GOT3 (cell line): ENCODE measurements at places on chromosomes 11 and 22.

DNA sequence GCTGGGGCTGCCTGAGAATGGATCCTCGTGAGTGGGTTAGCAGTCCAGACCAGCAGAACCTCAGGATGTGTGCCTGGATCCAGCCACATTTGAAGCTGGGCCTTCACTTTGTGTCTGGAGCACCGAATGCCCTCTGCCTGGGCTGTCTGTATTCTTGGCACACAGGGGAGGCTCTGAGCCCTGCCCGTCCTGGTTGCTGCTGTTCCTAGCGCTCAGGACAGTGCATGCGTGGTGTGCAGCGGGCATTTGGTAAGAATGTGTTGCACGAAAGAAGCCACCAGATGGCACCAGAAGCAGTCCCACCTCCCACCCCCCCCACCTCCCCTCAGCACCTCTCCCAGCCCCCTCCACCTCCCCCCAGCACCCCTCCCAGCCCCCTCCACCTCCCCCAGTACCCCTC is 4.1 kb upstream of the MAPK11 start:
- no peak for DNase-seq

GRCh38 chr22:17865183-17866055 is 91.2 kb upstream of the BID start:
- DNase-seq, result no peak

DNA sequence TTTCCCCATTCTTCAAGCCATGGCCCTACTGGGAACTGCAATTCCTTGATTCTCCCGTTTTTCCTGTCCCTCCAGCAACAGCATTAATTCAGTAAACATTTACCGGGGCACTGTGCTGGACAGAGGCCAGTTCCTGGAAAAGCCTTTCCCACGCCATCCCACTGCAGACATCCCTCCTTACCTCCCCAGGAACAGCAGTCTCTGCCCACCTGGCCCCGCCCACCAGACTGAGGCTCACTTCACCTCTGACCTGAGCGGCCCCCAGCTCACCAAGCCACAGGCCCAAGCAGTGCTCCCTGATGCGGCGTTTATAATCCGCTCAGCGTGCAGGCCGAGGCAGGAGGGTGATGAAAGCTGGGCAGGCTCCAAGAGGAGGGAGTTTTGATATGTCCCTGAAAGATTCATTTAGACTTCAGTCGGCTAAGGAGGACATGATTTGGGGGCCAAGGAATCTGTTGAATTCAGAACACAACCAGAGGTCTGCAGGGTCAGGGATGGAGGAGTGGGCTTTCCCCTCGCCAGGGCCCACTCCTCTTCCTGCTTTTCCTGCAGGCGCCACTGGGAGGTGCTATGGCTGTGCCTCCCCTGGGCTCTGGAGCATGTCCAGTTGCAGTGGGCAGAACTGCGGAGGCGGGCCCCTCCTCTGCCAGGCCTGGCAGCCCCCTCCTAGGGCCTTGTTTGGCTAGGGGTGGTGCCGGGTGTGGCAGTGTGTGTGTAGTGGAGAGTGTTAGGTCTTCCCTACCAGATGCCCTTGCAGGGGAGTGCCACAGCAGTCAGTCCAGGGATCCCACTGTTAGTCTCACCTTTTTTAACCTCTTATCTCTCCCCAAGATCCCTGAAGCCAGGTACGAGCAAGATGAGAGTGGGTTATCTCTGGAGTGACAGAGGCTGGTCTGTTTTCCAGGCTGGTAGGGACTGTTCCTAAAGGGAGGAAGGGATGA is 1.4 kb upstream of the TAGLN start:
- no peak for DNase-seq

DNA sequence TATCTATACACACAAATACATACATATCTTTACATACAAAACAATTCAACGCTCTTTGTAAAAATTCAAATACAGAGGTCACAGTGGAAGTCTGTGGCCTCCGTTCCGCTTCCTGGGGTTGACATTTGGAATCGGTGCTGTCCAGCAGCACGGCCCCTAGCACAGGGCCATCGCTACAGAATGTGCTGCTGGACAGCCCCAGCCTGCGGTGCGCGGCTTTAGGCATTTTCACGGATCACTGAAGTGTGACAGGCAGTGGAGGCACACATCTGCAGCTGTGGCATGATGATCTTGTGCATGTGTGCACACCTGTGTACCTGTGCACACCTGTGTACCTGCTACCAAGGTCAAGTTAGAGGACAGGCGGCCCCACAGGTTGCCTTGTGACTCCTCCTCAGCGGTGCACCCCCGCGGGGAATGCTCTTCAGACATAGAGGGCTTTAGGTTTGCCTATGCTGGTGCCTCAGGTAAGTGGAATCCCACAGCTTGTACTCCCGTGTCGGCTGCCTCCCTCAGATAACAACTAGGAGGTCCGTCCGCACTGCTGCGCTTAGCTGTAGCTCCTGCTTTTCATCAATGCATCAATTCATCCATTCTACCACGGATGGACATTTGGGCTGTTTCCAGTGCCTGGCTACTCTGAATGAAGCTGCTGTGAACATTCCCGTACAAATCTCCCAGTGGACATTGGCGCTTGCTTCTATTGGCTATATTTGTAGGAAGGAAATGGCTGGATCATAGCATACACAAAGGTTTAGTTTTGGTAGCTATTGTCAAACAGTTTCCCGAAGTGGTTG is 29.9 kb downstream of the GAL start:
- DNase-seq, result no peak

DNA sequence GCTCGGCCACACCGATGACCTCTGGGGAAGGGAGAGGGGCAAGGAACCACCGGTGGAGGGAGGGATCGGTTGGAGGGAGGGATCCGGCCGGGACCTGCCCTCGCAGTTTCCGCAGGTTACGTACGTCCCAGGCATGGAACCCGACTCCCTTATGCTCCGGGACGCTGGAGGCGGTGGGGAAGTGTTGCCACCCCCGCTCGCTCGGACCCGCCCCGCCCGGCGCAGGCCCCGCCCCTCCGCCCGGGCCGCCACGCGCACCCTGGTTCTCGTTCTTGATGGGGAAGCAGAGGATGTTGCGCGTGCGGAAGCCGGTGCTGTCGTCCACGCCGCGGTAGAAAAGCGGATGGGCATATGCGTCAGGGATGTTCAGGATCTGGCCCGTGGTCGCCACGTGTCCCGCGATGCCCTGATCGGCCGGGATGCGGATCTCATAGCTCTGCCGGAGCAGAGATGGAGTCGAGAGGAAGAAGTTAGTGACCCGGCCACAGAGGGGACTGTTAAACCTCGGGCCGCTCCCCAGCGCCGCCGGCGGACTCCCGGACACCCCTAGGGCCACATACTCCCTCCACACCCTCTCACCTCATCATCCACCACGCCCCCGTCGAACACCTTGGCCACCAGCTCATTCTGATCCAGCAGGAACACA is 89.8 kb downstream of the PDE2A start:
- no peak for DNase-seq

DNA sequence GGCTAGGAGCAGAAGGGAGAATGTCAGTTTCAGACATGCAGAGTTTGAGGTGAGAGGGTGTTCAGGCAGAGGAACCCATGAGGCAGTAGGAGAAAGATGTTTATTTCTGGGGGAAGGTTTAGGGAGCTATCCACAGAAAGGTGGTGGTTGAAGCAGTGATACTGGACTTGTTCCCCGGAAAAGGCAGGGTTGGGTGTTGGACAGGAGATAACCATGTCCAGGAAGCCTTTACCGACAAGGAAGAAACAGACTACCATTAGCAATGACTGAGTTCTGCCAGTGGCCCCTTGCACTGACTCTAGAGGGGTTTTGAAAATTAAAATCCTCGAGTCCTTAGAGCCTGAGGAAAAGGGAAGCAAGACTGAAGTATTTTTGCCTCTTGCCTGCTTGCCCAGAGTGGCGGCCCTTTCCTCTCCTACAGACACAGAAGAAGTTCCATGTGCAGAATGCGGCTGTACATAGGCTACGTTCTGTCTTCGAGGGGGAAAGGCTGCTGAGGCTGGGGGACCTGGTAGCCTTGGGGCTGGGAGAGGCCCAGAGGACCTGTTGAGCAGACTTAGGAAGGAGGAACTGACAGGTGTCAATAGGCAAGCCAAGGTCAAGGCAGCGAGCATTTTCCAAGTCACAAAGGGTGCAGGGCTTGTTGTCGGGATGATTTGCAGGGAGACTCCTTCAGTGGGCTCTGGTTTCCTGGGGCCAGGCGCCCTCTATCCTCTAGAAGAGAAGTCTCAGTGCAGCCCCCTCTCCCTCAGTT is 146.7 kb downstream of the LDLRAD3 start:
- DNase-seq, result no peak

- no peak for DNase-seq
Measured at GRCh38 chr11:67098799-67099429, 20.1 kb upstream of the KDM2A start.

DNA sequence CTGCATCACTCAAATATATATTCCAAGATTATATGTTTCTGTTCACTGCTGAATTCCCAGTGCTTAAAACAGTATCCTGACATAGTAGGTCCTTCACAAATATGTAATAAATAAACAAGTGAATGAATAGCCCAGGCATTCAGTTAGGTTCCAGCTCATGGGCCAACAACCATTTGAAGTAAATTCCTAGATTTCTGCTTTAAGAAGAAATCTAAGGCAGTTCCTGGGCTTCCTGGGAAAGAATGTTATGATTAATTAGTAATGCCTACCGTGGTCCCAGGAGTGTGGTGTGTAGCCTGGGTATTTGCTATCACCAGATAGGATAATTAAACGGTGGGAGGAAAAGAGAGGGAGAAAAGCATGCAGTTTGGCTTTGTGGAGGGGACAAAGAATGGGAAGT is 576.8 kb downstream of the SOX6 start:
- DNase-seq, result no peak

- no peak for DNase-seq
Measured at GRCh38 chr22:45208993-45209838, 31.5 kb downstream of the KIAA0930 start.

DNA sequence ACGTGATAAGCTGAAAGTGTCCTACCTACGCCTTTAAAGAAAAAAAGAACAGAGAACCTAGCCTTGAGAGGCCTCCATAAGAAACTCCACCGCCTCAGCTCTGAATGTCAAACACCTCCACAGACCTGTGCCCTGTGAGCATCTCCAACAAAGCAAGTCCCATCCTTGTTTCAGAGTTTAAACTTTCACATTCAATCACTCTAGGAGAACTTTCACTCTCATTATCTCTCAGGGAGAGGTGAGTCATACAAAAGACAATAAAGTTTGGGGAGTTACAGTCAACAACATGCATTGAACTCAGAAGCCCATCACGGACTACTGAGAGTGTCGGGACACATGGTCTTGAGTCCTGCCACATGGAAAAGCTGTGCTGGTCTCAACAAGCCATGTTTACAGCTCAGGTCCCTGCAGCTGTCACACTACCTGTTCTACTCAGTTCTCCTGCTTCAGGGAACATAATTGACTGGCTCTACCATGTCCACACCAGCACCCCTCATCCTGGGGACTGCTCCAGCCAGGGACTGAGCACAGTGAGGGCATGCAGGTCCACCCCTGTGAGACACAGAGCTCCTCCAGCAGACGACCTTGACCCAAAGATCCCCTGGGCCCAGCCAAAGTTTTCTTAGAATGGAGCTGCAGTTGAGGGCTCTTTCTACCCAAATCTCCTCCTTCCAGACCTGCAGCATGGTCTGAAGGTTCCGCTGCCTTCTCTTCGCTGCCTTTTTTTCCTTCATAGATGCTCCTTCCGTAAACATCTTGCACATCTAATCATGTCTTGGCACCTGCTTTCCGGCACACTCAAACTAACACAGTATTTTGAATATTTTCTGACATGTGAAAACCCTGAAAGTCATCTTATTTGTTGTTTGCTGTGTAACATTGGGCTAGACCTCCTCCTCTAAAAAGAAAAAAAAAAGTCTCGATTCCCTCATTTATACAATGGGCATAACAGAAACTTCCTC is 114.9 kb downstream of the ETS1 start:
- DNase-seq, result no peak

DNA sequence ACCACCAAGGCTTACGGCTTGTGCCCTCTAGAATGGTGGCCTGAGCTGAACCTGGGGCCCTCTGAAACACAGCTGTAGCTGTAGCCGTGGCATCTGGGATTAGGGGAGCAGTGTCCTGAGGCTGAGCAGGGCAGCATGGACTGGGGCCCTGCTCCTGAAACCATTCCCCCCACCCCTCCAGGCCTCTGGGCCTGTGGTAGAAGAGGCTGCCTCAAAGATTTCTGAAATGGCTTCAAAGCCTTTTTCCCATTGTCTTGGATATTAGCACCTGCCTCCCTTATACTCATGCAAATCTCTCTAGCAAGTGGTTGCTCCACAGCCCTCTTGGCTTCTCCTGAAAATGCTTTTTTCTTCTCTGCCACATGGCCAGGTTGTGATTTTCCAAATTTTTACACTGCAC is 106.9 kb downstream of the CTNND1 start:
- no peak for DNase-seq
